T-cell (primary cell): ENCODE measurements at places on chromosomes 4 and X.
A peak's percentile ranks its signal among the peaks of the same experiment; 100 is the strongest.

- no peak for DNase-seq
- H3K27me3 ChIP-seq: no peaks in the 10 kb centered on the region
- no peaks in the 10 kb centered on the region for H3K4me1 ChIP-seq
- H3K4me3 ChIP-seq: no peak overlapping the region
- no peaks in the 10 kb centered on the region for H3K36me3 ChIP-seq
Measured at GRCh38 chr4:186898367-186898766, 174.7 kb upstream of the FAT1 start.

- DNase-seq: peak; percentile 18
- no peaks in the 10 kb centered on the region for H3K27me3 ChIP-seq
- H3K4me3 ChIP-seq: no peak overlapping the region
Measured at GRCh38 chrX:12814420-12814819, 23.2 kb downstream of the PRPS2 start.

GRCh38 chr4:53431052-53431451 is 53.6 kb downstream of the FIP1L1 start:
- no peak for DNase-seq
- H3K27me3 ChIP-seq: no peaks in the 10 kb centered on the region
- no peak overlapping the region for H3K4me3 ChIP-seq

DNA sequence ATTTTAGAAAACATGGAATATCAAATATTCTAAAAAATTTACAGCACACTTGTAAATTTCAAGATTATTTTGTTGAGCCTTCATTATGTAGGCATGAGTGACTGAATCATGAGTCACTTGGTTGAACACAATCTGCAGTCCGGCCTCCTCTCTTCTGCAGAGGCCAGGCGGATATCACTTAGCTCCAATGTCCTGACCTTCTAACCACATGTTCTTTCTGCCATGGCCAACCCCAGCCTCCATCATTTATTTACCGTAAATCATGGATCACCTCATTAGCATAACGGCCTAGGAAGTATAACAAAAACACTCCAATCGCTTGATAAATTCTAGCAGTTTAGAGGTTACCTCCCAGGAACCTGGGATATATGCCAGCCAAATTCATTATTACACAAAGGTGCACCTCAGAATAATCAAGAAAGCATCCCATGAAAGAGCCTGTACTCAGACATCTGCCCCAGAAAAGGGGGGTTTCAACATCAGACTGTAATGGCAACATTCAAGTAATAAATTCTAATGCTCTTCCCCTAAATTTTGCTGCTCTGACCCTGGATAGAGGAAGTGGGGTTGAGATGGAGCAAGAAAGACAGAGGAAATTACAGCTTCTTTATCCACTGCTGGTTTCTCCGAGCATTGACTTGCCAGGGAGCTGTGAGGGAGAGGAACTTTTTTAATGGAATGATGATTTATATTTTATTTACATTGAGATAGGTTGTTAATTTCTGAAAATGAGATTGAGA is 2153.6 kb upstream of the AGA start:
- H3K4me1 ChIP-seq: no peaks in the 10 kb centered on the region
- DNase-seq: no peak
- no peak overlapping the region for H3K27ac ChIP-seq
- H3K4me3 ChIP-seq: no peak overlapping the region
- no peaks in the 10 kb centered on the region for H3K27me3 ChIP-seq

DNA sequence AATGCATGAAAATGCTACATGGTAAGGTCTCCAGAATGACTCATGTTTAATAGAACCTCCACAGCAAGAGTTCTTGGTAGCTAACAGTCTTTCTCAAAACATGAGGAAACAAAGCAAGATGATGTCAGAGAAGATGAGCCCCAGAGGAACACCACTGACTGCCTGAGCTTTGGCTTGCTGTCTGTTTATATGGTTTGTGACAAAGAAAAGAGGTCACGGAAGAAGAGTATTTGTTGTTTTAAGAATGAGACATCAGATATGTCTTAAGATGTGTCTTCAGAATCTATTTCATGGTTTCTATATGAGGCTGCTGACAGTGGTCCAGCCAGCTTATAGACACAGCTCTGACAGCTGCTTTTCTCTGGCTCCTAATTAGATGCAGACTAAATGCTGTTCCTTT is 18.8 kb upstream of the AREG start:
- H3K27ac ChIP-seq: no peak overlapping the region
- no peak for DNase-seq
- H3K4me3 ChIP-seq: no peak overlapping the region
- no peaks in the 10 kb centered on the region for H3K27me3 ChIP-seq

DNA sequence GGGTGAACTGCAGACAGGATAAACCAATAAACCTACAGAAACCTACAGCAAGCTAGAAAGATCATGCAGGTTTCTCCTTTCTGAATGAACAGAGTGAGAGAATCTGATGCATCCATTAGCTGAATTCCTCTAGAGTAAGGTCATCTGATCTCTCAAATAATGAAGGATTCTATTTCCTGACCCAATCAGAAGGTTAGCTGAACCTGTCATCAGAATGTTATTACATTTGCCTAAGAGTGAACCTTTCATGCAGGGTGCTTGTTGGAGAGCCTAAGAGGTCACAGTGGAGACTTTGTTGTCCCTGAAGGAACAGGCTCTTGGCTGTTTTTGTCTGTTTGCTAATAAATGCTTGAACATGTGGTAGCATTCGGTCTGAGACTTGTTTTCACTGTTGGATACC is 24.0 kb downstream of the MEPE start:
- no peak overlapping the region for H3K4me3 ChIP-seq
- DNase-seq: no peak
- no peaks in the 10 kb centered on the region for H3K36me3 ChIP-seq
- H3K27me3 ChIP-seq: no peaks in the 10 kb centered on the region

DNA sequence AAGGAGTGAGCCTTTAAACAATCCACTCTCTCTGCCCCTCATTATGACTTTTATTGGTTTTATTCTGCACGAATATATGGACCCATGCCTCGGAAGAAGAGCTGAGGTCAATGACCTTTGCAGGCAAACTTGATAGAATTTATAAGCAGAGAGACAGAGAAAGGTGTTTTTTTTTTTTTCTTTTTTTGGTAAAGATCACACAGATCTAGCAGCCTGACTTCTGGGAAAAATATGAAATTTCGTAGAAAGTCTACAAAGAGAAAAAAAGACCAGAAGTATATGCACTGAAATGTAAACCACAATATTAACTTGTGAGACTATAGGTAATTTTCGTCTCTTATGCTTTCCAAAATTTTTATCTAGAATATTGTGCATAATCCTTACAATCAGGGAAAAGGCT is 61.6 kb downstream of the LEF1 start:
- no peak overlapping the region for H3K4me3 ChIP-seq
- no peak for DNase-seq
- H3K36me3 ChIP-seq: peaks cover 33% of the 10 kb centered on the region

- H3K4me3 ChIP-seq: no peak overlapping the region
- H3K27me3 ChIP-seq: no peaks in the 10 kb centered on the region
- H3K36me3 ChIP-seq: no peaks in the 10 kb centered on the region
- no peaks in the 10 kb centered on the region for H3K4me1 ChIP-seq
- DNase-seq: no peak
Measured at GRCh38 chr4:118206627-118207026, 146.2 kb downstream of the PRSS12 start.

- peaks cover 9% of the 10 kb centered on the region for H3K27me3 ChIP-seq
- no peak for DNase-seq
- no peaks in the 10 kb centered on the region for H3K4me1 ChIP-seq
- H3K4me3 ChIP-seq: no peak overlapping the region
- no peaks in the 10 kb centered on the region for H3K36me3 ChIP-seq
Measured at GRCh38 chr4:78336093-78336943, 215.3 kb upstream of the ANXA3 start.

GRCh38 chr4:140901736-140902336 is 145.7 kb upstream of the TBC1D9 start:
- no peaks in the 10 kb centered on the region for H3K27me3 ChIP-seq
- no peaks in the 10 kb centered on the region for H3K36me3 ChIP-seq
- DNase-seq: no peak
- H3K4me1 ChIP-seq: no peaks in the 10 kb centered on the region
- no peak overlapping the region for H3K4me3 ChIP-seq

GRCh38 chrX:82765811-82766210 is 742.3 kb upstream of the POU3F4 start:
- no peaks in the 10 kb centered on the region for H3K36me3 ChIP-seq
- DNase-seq: no peak
- no peak overlapping the region for H3K4me3 ChIP-seq
- H3K27me3 ChIP-seq: no peaks in the 10 kb centered on the region
- H3K27ac ChIP-seq: no peak overlapping the region
- H3K4me1 ChIP-seq: no peaks in the 10 kb centered on the region

DNA sequence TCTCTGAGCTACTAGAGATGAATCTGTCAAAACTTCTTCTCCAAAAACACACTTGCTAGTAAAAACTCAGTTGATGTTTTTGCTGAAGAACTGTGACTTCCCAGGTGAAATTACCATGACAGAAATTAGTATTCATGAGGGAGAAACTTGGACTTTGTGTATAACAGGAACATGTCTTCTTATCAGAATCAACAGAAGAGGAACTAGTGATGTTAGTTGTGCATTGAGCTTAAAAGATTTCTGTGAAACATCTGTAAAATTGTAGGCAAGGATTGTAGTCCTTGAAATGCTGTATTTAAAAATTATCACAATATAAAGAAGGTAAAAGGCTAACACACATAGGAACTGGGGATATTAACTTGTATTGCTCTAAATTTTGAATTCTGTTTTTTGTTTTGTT is 11.3 kb downstream of the FAM241A start:
- H3K36me3 ChIP-seq: no peaks in the 10 kb centered on the region
- H3K27me3 ChIP-seq: no peaks in the 10 kb centered on the region
- H3K4me3 ChIP-seq: no peak overlapping the region
- no peaks in the 10 kb centered on the region for H3K4me1 ChIP-seq
